ENCODE measurements at places on chromosomes 2 and 18.

- no peak for DNase-seq
Observed at GRCh38 chr2:170276925-170277629, 99.1 kb downstream of the MYO3B start.

GRCh38 chr2:24571828-24572442 is 80.9 kb downstream of the NCOA1 start:
- DNase-seq: no peak

- DNase-seq: no peak
Observed at GRCh38 chr2:209960676-209961630, 41.5 kb upstream of the RPE start.

DNA sequence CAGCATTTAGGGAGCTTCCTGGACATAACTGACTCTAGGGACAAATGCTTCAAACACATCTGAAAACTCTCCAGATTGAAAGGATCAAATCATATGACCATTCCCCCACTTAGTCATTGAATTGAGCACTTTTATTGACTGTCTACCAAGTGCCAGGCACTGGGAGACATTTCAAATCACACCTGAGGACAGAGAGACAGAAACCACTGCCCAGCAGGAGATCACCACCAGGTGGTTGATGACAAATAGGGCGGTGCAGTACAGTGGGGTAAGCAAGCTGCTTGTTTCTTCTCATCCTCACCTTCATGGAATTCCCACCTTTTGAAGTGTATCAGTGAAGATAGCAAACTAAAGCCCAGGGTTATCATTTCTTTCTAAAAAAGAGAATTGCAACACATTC is 19.0 kb upstream of the CXCR4 start:
- DNase-seq: no peak

GRCh38 chr18:6254456-6254855 is 160.3 kb downstream of the L3MBTL4 start:
- DNase-seq: no peak

DNA sequence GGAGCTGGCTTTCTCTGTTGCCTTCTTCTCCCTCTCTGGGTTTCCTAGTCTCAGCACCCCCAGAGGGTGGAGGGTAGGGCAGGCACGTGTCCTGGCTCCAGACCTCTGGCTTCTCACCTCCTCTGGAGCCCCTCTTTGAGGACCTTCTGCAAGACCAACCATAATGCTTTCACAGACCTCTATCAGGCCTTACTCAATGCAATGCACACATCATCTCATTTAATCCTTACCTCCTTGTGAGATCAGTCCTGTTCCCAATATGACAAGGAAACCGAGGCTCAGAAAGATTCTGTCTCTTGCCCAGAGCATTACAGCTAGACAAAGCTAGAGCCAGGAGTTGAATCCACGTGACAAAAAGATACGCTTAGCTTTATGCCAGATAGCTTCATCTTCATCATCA is 8.2 kb downstream of the ATOH8 start:
- no peak for DNase-seq

DNA sequence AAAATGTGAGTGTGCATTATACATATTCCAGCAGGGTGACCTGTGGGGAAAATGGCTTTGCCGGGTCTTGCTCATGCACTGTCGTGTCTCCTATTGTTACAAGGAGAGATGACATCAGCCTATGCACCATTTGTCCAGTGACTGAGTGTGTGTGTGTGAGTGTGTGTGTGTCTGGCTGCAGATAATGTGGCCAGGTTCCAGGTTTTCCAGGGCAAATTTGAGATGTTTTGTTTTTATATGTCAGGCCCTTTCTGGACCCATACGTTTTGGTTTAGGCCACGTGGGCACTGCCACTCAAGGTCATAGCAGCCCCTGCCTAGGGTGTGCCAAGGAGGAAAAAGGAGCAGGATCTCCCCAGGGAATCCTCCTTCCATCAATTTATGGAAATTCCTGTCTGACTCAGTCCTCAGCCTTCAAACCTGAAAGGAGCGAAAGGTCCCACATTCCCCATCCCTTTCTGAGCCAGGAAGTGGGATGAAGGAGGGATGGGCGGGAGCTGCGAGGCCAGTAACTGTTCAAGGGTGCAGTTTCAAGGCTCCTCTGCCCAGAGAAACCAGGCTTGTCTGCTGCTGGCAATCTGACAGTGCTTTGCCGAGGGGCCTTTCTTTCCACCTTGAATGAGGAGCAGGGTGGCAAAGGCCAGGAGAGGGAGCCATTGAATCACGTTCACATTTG is 93.0 kb upstream of the SMAD2 start:
- DNase-seq: peak; percentile 51

- no peak for DNase-seq
Observed at GRCh38 chr2:108623616-108624015, 89.3 kb downstream of the LIMS1 start.

Data from hematopoietic multipotent progenitor cell (in vitro differentiated cells).